Pericardium fibroblast (primary cell): ENCODE measurements at places on chromosomes 11 and 22. TPM values are rescaled to one million over a fixed set of nuclear protein-coding genes. Genes with fewer than 3 reads are reported as not detected.

Gene KCNK7
- total RNA-seq, result 0.09 and 1.2 TPM in 2 replicates

Gene FADD
- total RNA-seq, result 20.6 and 29.6 TPM in 2 replicates

Gene XKR3
- not detected in 2 replicates for total RNA-seq

Gene TSGA10IP
- not detected in 2 replicates for total RNA-seq

Gene PC
- total RNA-seq, result 20.8 and 32.9 TPM in 2 replicates

Gene ZNF215
- total RNA-seq, result 1.5 and 2.5 TPM in 2 replicates

Gene PHOX2A
- total RNA-seq, result not detected in 2 replicates

Gene USH1C
- total RNA-seq, result not detected in 2 replicates

Gene HTR3B
- not detected in 2 replicates for total RNA-seq

Gene EMID1
- total RNA-seq, result 1.2 and 6.8 TPM in 2 replicates

Gene APOA5
- not detected in 2 replicates for total RNA-seq

Gene JAML
- total RNA-seq, result not detected in 2 replicates

Gene NECTIN1
- total RNA-seq, result 2.0 and 3.7 TPM in 2 replicates

Gene KCNJ4
- under 0.01 and 0.09 TPM in 2 replicates for total RNA-seq

Gene ART5
- total RNA-seq, result 0.12 and 0.26 TPM in 2 replicates
